Heart left ventricle (tissue), 16 donors: ENCODE measurements at places on chromosomes 13 and 19. TPM values are rescaled to one million over a fixed set of nuclear protein-coding genes. Genes with fewer than 3 reads are reported as not detected.

Gene MYH14
- 69.8 TPM for total RNA-seq

GRCh38 chr13:112073245-112074138 lies 6.5 kb downstream of the SOX1 start:
- H3K27ac ChIP-seq, result no peak overlapping the region
- no peaks in the 10 kb centered on the region for H3K36me3 ChIP-seq
- no peak for DNase-seq
- H3K4me3 ChIP-seq, result no peak overlapping the region
- peaks cover 16% of the 10 kb centered on the region for H3K4me1 ChIP-seq
- H3K27me3 ChIP-seq, result peaks cover 93% of the 10 kb centered on the region

Gene MUC16
- 16.2 TPM for total RNA-seq

Gene NCAN
- total RNA-seq, result not detected

Gene AP1M2
- total RNA-seq, result not detected

Gene ACER1
- not detected for total RNA-seq
